A549 treated with CORT108297 at 1 μM for 4 hours (cell line): ENCODE measurements at places on chromosomes 11 and 22. TPM values are rescaled to one million over a fixed set of nuclear protein-coding genes. Genes with fewer than 3 reads are reported as not detected.

The TRIM29 gene
- 9.5 to 11.1 TPM (median 10.7 TPM) in 5 replicates for total RNA-seq

The CD3D gene
- not detected in 5 replicates for total RNA-seq

The KCNC1 gene
- 0.03 to 0.14 TPM (median 0.06 TPM) in 5 replicates for total RNA-seq

The ARHGAP42 gene
- total RNA-seq = 4.8 to 8.0 TPM (median 5.6 TPM) in 5 replicates

The ZNRF3 gene
- 4.6 to 7.5 TPM (median 6.5 TPM) in 5 replicates for total RNA-seq

The PSMA1 gene
- 185 to 199 TPM (median 188 TPM) in 5 replicates for total RNA-seq

The CCDC90B gene
- 52.5 to 76.0 TPM (median 56.2 TPM) in 5 replicates for total RNA-seq

The KRTAP5-2 gene
- total RNA-seq = not detected in 5 replicates

The OR52E8 gene
- not detected in 5 replicates for total RNA-seq

The DEFB131B gene
- total RNA-seq = not detected in 5 replicates

The RNF169 gene
- 3.8 to 6.5 TPM (median 4.8 TPM) in 5 replicates for total RNA-seq
